Astrocyte (in vitro differentiated cells and primary cell): ENCODE measurements at places on chromosomes 7 and 10. TPM values are rescaled to one million over a fixed set of nuclear protein-coding genes. Genes with fewer than 3 reads are reported as not detected.

DNA sequence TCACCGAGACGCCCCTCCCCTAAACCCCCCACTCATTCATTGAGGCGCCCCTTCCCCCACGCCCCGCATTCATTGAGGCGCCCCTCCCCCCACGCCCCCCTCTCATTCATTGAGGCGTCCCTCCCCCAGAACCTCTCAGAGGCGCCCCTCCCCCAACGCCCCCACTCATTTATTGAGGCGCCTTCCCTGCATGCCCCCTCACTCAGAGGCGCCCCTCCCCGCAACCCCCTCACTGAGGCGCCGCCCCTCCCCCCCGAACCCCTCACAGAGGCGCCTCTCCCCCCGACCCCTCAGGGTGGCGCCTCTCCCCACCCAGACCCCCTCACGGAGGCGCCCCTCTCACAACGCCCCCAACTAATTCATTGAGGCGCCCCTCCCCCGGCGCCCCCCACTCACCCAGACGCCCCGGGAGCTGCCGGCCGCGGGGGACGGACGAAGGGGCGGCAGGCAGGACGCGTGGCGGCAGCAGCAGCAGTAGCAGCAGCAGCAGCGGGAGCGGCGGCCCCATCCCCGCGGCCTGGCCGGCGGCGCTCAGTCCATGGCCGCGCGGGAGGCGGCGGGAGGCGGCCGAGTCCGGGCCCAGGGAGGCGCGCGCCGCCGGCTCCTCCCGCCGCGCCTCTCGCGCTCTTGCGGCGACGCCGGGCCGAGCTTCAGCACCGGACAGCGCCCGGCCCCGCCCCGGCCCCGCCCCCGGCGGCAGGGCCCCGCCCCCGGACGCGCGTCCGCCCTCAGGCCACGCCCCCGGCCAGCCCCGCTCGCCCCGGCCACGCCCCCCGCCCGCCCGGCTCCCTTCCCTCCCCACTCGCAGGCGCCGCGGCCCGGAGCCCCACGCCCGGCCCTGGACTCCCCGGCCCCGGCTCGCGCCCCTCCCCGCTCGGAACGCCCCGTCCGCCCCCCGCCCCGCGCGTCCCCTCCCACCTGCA is at the start of gene PTPRN2:
Gene PTPRN2 (minus strand): TSS at position 662 of the 923 bp plus-strand sequence.
- H3K27ac ChIP-seq: no peak within 1 kb of the TSS
- peaks cover 5% of the 10 kb centered on the region for H3K4me1 ChIP-seq
- H3K36me3 ChIP-seq: no peaks in the 10 kb centered on the region
- peaks cover 29% of the 10 kb centered on the region for H3K27me3 ChIP-seq

GRCh38 chr10:29920408-29921070 is 138.8 kb downstream of the JCAD start:
- H3K4me3 ChIP-seq: no peak overlapping the region
- no peaks in the 10 kb centered on the region for H3K4me1 ChIP-seq
- peaks cover 8% of the 10 kb centered on the region for H3K27me3 ChIP-seq
- H3K27ac ChIP-seq: no peak overlapping the region
- DNase-seq: no peak
- H3K36me3 ChIP-seq: no peaks in the 10 kb centered on the region

TEX47 gene
- total RNA-seq: not detected in 2 replicates

GRCh38 chr7:20032741-20033140 is 184.4 kb downstream of the MACC1 start:
- DNase-seq: no peak
- H3K4me3 ChIP-seq: no peak overlapping the region
- H3K27ac ChIP-seq: peak overlapping the region; percentile 33
- H3K27me3 ChIP-seq: no peaks in the 10 kb centered on the region

GRCh38 chr7:32039000-32039756 is 31.0 kb downstream of the PDE1C start:
- no peaks in the 10 kb centered on the region for H3K36me3 ChIP-seq
- no peak overlapping the region for H3K4me3 ChIP-seq
- peaks cover 25% of the 10 kb centered on the region for H3K4me1 ChIP-seq
- DNase-seq: no peak
- no peaks in the 10 kb centered on the region for H3K27me3 ChIP-seq

MAT1A gene
- 0.11 and 0.12 TPM in 2 replicates for total RNA-seq

LIPF gene
- total RNA-seq: not detected in 2 replicates

DNA sequence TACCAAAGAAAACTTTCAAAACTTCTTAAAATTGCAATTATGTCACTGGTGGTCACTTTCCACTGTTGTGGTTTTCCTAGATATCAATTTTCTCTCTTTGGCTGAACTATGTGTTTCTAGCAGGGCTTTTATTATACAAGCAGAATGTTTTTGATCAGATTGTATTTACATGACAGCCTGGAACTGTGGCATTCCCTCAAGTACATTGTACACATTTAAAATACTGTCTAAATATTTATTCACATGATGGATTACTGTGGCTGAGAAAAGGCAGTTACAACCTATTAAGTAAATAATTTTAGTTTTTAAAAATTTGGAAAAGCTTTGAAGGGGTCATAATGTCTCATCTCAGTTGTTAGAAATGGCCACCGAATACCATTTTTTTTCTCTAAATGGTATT is 231.9 kb upstream of the PPP1R3A start:
- no peak overlapping the region for H3K27ac ChIP-seq
- H3K27me3 ChIP-seq: no peaks in the 10 kb centered on the region
- DNase-seq: no peak
- no peaks in the 10 kb centered on the region for H3K4me1 ChIP-seq

- H3K27me3 ChIP-seq: no peaks in the 10 kb centered on the region
- H3K27ac ChIP-seq: no peak overlapping the region
- peaks cover 8% of the 10 kb centered on the region for H3K4me1 ChIP-seq
- no peaks in the 10 kb centered on the region for H3K36me3 ChIP-seq
These were observed 25.8 kb downstream of the DOCK1 start for GRCh38 chr10:126930883-126931503.

DNA sequence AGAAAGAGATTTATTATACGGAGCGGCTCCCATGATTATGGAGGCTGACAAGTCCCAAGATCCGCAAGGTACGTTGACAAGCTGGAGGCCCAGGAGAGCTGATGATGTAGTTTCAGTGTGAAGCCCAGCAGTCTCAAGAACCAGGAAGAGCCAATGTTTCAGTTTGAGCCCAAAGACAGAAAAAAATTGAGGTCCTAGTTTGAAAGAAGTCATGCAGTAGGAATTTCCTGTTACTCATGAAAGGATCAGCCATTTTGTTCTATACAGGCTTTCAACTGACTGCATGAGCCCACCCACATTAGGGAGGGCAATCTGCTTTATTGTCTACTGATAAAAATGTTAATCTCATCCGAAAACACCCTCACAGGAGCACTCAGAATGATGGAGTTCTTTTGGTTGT is 51.5 kb downstream of the CCDC71L start:
- no peaks in the 10 kb centered on the region for H3K27me3 ChIP-seq
- peaks cover 18% of the 10 kb centered on the region for H3K4me1 ChIP-seq

DNA sequence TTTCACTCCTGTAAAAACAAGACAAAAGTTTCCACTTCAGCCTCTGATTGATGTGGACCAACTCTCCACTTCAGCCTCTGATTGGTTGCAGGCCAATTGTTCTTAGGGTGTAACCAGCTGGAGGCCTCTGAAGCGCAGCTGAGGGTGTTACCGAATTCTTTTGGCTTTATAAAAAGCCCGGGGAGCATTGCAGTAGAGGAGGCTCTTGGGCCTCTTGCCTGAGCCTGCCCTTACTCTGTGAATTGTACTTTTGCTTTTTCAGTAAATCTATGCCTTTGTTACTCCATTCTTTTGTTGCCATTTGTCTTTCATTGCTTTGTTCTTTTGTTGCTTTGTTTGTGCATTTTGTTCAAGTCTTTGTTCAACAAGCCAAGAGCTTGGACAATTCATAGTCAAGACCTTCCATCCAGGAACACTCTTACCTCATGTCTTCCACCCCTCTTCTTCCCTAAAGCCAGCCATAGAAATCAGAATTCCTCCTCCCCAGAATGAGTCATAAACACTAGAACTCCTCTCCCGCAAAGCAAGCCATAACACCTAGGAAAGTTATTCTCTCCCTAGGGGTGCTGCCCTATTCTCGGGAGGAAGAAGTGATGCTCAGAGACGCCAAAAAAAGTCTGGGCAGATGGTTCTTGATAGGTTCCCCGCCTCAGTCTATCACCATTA is 53.5 kb upstream of the ARMC3 start:
- H3K36me3 ChIP-seq: no peaks in the 10 kb centered on the region
- H3K4me1 ChIP-seq: no peaks in the 10 kb centered on the region
- no peak overlapping the region for H3K4me3 ChIP-seq
- no peak for DNase-seq

- DNase-seq: no peak
- no peak overlapping the region for H3K27ac ChIP-seq
- H3K36me3 ChIP-seq: no peaks in the 10 kb centered on the region
These were observed 62.5 kb upstream of the KMT2E start for GRCh38 chr7:104951546-104951945.

DNA sequence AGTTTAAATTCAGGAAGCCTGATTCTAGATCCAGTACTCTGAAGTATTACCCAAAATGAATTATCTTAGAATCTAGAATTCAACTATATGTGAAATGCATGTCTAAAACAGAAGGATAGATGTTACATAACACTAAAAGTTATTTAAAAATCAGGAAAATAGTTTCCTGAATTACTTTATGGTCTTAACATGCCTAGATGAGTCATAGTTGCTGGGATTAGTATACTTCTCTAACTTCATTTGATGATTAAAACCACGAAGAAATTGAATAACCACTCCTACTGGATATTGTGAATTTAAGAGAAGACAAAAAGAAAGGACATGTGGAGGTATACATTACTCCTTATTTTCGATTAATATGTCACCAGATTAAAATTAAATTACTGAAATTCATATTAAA is 65.5 kb downstream of the ATAD1 start:
- no peaks in the 10 kb centered on the region for H3K27me3 ChIP-seq
- peak; percentile 72 for DNase-seq
- no peak overlapping the region for H3K4me3 ChIP-seq
- H3K36me3 ChIP-seq: peaks cover 11% of the 10 kb centered on the region

- peak; percentile 29 for DNase-seq
- H3K27ac ChIP-seq: peak overlapping the region; percentile 89
- H3K4me1 ChIP-seq: peaks cover 5% of the 10 kb centered on the region
These were observed 23.5 kb upstream of the ZNF12 start for GRCh38 chr7:6730343-6730633.

- no peak overlapping the region for H3K4me3 ChIP-seq
- no peak overlapping the region for H3K27ac ChIP-seq
- H3K36me3 ChIP-seq: peaks cover 4% of the 10 kb centered on the region
- no peaks in the 10 kb centered on the region for H3K27me3 ChIP-seq
- H3K4me1 ChIP-seq: no peaks in the 10 kb centered on the region
These were observed 82.6 kb downstream of the ATE1 start for GRCh38 chr10:121845044-121845784.

GRCh38 chr7:74682829-74683228 is 25.3 kb downstream of the GTF2I start:
- no peak overlapping the region for H3K4me3 ChIP-seq
- no peaks in the 10 kb centered on the region for H3K4me1 ChIP-seq
- H3K36me3 ChIP-seq: no peaks in the 10 kb centered on the region
- no peak overlapping the region for H3K27ac ChIP-seq
- no peaks in the 10 kb centered on the region for H3K27me3 ChIP-seq

ANKRD26 gene
- 7.7 and 7.9 TPM in 2 replicates for total RNA-seq

STOX1 gene
- total RNA-seq: 0.12 and 0.25 TPM in 2 replicates

DNA sequence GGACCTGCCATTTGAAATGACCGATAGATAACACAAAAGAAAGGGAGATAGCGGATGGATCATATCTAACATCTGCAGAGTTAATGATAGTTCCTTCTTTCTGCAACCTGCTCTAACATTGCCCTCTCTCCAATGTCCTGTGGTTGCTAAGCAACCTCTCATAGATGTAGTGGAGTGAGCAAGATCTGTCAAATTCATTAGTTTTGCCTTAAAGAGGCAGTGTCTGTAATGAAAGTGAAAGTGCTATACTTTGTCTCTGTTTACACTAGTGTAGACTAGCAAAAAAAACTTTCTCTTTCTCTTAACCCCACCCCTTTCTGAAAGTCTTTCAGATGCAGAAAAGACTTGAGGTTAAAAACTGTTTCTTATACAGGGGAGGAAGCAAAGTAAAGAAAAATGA is 1196.9 kb downstream of the SORCS3 start:
- H3K4me3 ChIP-seq: peak overlapping the region; percentile 34
- peak; percentile 20 for DNase-seq
- H3K27ac ChIP-seq: no peak overlapping the region

JCAD gene
- total RNA-seq: 27.3 and 29.0 TPM in 2 replicates

GRCh38 chr10:44773565-44773964 is 137.6 kb upstream of the TMEM72 start:
- no peak for DNase-seq
- H3K36me3 ChIP-seq: no peaks in the 10 kb centered on the region
- no peak overlapping the region for H3K4me3 ChIP-seq
- no peaks in the 10 kb centered on the region for H3K27me3 ChIP-seq
- no peak overlapping the region for H3K27ac ChIP-seq

SLC26A5 gene
- total RNA-seq: not detected in 2 replicates

MRPS17 gene
- total RNA-seq: 13.8 and 15.7 TPM in 2 replicates

- H3K4me3 ChIP-seq: no peak overlapping the region
- no peaks in the 10 kb centered on the region for H3K4me1 ChIP-seq
- DNase-seq: no peak
- H3K27ac ChIP-seq: no peak overlapping the region
These were observed 130.8 kb downstream of the MDFIC start for GRCh38 chr7:115052706-115053105.

DNA sequence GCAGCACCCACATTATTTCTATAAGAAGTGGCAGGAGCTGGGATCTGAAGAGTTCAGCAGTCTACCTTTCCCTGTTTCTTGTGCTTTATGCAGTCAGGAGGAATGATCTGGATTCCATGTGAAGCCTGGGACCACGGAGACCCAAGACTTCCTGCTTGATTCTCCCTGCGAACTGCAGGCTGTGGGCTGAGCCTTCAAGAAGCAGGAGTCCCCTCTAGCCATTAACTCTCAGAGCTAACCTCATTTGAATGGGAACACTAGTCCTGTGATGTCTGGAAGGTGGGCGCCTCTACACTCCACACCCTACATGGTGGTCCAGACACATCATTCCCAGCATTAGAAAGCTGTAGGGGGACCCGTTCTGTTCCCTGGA is 874 bp upstream of the RBP3 start:
- H3K36me3 ChIP-seq: no peaks in the 10 kb centered on the region
- no peak for DNase-seq
- H3K4me3 ChIP-seq: no peak overlapping the region

GRCh38 chr7:42614636-42615035 is 297.2 kb downstream of the C7orf25 start:
- no peaks in the 10 kb centered on the region for H3K27me3 ChIP-seq
- no peaks in the 10 kb centered on the region for H3K4me1 ChIP-seq
- H3K4me3 ChIP-seq: no peak overlapping the region
- DNase-seq: no peak
- no peak overlapping the region for H3K27ac ChIP-seq

DKK1 gene
- total RNA-seq: 7.4 and 13.7 TPM in 2 replicates

DNA sequence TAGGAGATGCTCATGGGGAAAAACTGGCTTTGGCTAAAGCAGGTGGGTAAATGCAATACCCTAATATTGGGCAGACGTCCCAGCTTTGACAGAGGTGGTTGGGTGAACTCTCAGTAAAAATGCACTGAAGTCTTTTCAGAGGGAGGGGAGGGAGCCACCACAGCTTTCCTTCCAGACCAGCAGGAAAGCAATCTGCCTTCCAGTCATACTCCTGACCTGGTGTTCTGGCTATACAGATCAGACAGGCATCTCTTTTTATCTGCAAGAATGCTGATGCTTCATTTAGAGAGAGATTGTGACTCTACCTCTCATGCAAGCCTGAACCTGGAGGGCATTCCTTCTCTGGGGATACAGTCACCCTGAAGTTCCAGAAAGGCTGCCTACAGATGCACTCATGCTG is 52.6 kb upstream of the ICA1 start:
- H3K4me1 ChIP-seq: no peaks in the 10 kb centered on the region
- no peak overlapping the region for H3K4me3 ChIP-seq
- no peaks in the 10 kb centered on the region for H3K27me3 ChIP-seq
- H3K27ac ChIP-seq: no peak overlapping the region
